T1000 (cell line): ENCODE measurements at places on chromosomes 1 and 21.

- no peak for DNase-seq
Observed at GRCh38 chr1:171267391-171267790, 19.1 kb downstream of the FMO1 start.

GRCh38 chr1:245155272-245156040 is 671 bp downstream of the KIF26B start:
- no peak for DNase-seq

DNA sequence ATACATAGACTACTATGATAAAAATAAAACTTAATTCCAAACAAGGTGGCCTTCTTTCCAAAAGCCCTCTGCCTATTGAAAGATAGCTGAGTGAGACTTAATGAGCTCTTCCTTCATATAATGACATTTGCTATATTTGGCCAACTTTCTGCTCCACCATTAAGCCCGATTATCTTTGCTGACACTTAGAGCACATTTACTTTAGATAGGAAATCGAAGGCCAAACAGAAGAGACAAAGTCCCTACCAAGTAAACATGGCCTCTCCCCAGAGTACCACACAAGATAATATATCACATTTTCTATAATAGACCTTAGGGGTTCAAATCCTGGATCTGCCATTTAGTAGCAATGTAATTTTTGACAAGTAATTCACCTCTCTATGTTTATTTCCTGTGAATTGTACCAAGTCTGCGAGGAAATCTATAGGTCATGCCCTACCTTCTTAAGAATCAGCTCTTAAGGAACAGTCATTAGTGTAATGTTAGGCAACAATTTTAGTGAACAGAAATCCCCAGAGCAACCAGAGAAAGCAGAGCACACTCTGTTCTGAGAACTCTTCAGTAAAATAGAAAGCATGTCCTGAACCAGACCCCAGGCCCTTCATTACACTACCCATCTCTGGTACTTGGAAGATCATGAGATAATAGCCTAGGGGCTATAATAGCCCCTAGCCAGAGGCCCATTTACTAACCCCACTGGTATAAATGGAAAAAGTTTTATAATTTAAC is 17.3 kb upstream of the COA6 start:
- DNase-seq: no peak

DNA sequence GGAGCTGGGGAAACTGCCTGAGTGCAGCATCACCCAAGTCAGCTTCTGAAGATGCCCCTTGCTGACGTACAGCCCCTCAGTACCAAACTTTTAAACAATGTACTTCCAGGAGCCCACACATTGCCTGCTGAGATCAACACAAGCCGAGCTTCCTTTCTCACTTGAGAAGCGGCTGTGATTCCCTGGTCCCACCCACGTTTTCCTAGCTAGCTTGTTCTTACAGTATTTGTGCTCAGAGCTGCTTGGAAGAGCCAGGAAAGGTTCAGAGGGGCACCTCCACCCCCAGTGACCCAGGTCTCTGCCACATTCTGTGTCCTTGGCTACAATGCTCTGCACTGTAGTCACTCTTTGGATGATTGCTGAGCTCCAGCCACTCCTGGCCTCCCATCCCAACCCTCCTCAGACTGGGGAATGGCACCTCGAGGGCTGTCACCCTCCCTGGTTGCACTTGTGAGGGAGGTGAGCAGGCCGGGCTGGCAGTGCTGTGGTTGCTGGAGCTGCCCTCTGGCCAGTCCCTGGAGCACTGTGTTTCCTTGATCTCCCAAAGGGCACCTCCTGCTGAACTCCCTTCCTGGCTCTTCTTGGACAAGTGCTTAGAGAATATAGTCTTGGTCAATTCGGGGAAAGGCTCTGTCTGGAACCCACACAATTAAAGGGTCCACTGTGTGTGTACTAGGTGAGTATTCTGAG is 355.1 kb downstream of the AJAP1 start:
- DNase-seq: no peak

GRCh38 chr1:214017191-214017982 is 29.6 kb downstream of the PROX1 start:
- no peak for DNase-seq

- DNase-seq: no peak
Observed at GRCh38 chr1:170150921-170151320, 5.2 kb downstream of the NTMT2 start.

DNA sequence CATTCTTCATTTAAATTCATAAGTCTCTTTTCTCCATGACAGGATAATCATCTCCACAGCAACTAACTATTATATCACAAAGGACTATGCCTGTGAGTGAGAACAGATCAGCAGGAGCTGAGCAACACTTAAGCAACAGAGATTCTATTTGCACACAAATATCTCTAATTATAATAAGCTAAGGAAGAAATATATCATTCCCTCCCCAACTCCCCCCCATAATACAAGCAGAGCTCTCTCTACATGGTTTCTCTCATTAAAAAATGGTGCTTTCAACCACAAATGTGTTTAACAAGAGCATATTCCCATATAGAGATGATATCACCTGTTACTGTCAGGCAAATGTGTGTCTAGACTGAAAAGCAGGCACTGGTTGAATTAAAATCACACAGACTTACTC is 34.5 kb upstream of the NIBAN1 start:
- DNase-seq: no peak

GRCh38 chr1:118254491-118255425 is 69.7 kb upstream of the SPAG17 start:
- no peak for DNase-seq

DNA sequence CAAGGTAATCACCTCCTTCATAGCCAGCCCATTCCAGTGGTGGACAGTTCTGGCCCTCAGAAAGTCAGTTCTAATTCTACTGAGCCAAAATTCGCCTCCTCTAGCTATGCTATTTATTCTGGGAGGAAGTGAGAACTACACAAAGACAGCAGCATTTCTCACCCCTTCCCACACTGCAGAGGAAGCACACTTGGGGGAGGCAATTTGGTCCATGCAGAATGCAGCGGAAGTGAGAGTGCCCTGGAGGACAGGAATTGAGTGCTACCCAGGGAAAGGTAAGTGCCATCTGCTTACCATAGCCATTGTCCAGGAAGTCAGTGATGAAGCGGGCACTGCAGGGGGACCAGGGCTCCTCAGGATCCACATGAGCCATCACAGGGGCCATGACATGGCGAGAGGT is 3.7 kb downstream of the ADAMTS4 start:
- DNase-seq: no peak

DNA sequence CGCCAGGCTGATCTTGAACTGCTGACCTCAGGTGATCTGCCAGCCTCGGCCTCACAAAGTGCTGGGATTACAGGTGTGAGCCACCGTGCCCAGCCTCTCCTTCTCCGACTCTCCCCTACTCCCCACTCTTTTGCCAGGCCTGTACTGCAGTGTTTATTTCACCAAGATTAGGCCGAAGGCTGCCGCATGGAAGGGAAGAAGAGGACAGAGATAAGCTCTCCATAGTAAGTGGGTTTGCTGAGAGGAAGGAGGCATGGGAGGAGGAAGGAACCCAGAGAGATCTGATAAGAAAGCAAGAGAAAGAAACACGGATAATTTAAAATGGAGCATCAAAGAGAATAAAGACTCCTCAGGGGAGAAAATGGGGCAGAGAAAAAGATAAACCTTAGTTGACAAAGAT is 8.7 kb downstream of the PTCH2 start:
- no peak for DNase-seq

- DNase-seq: no peak
Observed at GRCh38 chr1:54376430-54377039, 29.7 kb downstream of the SSBP3 start.

DNA sequence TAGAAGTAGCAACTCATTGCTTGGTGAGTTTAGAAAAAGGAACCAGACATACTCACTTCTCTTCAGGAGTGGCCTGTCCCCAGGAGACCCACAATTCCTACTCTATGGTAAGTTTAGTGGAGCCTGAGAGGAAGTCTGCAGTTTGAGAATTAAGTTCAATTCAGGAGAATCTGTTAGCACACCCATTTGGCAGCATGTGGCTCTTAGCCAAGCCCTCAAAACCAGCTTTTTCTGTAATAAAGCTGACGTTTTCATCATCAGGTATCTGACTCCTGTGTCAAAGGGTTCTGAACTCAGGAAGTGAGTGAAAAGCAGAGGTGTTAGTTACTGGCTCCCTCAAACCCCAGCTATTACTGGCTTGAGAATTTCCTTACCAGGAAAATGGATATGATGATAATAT is 20.4 kb upstream of the RGS16 start:
- no peak for DNase-seq

GRCh38 chr1:226973371-226973897 is 33.3 kb downstream of the COQ8A start:
- DNase-seq: no peak

DNA sequence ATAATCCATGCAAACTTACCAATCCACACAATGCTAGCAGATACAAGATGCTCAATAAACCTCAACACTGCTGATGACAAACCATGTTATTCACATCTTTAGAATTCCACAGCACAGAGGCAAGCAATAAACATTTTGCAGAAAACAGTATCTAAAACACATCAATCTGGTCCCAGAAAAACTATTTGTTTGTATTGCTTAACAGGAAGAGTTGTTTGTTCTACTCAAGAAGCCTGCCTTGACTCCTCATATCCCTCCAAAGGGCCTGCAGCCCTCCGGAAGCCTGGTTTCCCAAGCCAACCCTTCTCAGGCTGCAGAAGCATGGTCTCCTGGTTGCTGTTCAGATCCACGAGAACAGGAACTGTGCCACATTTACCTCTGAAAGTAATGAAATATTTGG is 139.7 kb downstream of the RERE start:
- DNase-seq: no peak

GRCh38 chr1:41673378-41673777 is 188.9 kb upstream of the EDN2 start:
- no peak for DNase-seq

DNA sequence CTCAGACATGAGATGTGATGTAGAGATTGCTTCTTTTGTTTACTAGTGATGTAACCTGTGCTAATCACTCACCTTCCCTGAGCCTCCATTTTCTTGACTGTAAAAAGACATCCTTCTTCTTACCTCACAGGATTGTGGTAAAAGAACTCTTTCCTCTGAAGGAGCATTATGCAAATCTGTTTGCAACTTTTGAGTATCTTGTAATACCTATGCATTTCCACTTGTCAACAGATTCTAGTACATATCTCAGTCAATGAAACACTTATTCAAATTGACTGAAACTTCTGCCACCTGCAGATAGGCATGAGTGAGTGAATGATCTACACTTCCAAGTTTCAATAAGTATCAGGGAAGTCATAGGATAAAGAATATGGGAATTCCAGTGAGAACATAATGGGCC is 174.7 kb downstream of the HHIPL2 start:
- no peak for DNase-seq

DNA sequence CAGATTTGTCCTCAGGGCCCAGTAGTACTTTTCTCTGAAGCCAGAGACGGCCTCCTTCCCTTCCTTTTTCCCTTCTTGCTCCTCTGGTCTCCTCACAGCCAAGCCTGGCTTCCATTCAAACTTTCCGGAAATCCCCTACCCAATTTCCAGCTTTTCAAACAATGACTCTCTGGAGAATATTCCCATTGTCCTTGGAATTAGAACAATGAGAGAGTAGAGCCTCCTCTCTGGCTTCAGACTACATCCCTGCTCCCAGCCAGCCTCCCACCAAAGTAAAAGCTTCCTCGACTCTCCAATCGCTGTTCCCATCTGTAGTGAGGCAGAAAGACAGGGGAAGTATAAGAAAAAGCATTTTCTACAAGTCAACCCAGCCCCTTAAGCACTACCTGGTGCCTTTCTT is 77.7 kb upstream of the SOX13 start:
- no peak for DNase-seq

DNA sequence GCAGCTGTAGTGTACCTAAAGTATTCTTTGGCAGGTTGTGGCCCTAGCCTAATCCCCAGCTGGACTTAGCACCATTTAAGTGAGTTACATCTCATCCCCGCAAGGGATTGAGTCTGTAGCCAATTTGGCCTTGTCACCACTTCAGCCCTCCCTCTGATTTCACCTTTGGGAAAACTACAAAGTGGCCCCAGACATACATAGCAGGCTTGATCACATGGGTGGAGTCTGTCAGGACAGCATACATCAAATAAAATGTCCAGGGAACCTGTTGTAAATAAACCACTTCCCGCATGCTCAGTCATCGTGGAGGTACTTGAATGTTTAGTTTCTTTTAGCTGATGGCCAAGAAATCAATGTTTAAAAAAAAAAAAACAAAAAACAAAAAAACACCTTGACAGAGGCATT is 142.5 kb downstream of the DHRS3 start:
- DNase-seq: no peak

- DNase-seq: no peak
Observed at GRCh38 chr1:909861-910310, 13.8 kb upstream of the SAMD11 start.

DNA sequence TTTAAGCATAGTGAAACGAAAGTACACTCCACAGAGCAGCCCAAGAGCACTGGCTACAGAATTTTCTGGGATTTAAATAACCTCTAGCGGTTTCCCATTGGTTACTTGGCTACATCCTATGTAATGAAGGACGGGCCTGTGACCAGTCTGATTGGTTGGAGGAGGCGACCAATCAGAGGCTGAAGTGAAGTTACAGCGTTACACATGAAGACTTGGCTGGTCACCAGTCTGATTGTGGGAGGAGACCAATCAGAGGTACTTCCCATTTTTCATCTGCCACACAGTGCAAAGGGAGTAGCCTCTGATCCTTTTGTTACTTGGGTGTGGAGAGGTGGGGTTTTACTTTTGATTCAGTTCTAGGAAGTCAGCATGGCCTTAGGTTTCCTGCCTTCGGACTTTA is 142.7 kb upstream of the SERTAD4 start:
- no peak for DNase-seq

- no peak for DNase-seq
Observed at GRCh38 chr1:244362476-244362875, 89.2 kb downstream of the ADSS2 start.

GRCh38 chr1:115433483-115433882 is 95.4 kb upstream of the NGF start:
- no peak for DNase-seq

GRCh38 chr21:40176724-40177123 is 309.5 kb downstream of the PCP4 start:
- no peak for DNase-seq

DNA sequence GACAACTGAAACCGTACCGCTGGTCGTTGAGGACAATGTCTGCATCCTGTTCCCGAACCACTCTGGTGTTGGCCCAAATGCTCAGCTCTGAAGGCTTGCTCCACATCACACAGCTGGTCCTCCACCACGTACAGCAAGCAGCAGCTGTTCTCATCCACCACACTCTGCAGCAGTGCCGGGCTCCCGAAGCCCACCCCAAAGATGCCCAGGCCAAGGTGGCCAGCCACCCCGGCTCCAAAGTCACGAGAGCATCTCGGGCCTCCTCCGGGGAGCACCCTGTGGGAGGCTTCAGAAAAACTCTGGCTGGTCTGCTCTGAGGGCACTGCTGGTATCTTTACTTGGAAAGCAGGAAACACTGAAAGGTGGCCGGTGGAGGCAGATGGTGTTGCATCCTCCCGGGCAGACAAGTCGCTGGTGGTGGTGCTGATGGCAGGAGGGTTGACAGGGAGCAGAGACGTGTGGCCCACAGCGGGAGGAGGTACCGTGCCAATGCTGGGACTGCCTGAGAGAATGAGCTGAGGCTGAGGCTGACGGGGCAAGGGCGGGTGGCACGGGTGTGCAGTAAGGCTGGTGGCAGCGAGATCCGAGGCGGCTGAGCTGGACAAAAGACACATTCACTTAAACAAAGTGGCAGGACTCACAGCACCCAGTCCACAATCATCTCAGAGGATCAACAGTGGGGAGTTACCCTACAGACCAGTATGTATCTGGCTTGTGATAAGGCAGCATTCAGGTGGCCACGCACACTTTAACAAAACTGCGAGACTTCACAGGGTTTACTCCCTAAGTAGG is 6.5 kb upstream of the CCDC27 start:
- no peak for DNase-seq
